ENCODE measurements at places on chromosomes 1 and 21. TPM values are rescaled to one million over a fixed set of nuclear protein-coding genes. Genes with fewer than 3 reads are reported as not detected.

LYPLAL1 gene
- 22.9 TPM for total RNA-seq

TEX38 gene
- not detected for total RNA-seq

CSF3R gene
- total RNA-seq = 0.07 TPM

ARHGAP29 gene
- total RNA-seq = not detected

USP25 gene
- 29.0 TPM for total RNA-seq

USP33 gene
- total RNA-seq = 47.4 TPM

AVPR1B gene
- total RNA-seq = not detected

TSPAN2 gene
- total RNA-seq = 0.21 TPM

LCE6A gene
- not detected for total RNA-seq

STUM gene
- not detected for total RNA-seq

SLC25A44 gene
- 61.0 TPM for total RNA-seq

SMIM12 gene
- 63.2 TPM for total RNA-seq

ADAMTS1 gene
- total RNA-seq = 0.95 TPM

PERM1 gene
- total RNA-seq = not detected

SYNC gene
- total RNA-seq = not detected

ANKRD34A gene
- 5.2 TPM for total RNA-seq

NUDT4B gene
- 0.36 TPM for total RNA-seq

TNN gene
- total RNA-seq = not detected

FGR gene
- 0.21 TPM for total RNA-seq

ZSWIM5 gene
- total RNA-seq = 0.12 TPM

PANK4 gene
- total RNA-seq = 55.2 TPM

CR1L gene
- not detected for total RNA-seq

LIN9 gene
- total RNA-seq = 13.8 TPM

PDC gene
- not detected for total RNA-seq

ASCL5 gene
- not detected for total RNA-seq

OR2L2 gene
- 0.07 TPM for total RNA-seq

NBPF3 gene
- 2.8 TPM for total RNA-seq

CSMD2 gene
- total RNA-seq = not detected

SOAT1 gene
- total RNA-seq = 52.2 TPM

DMBX1 gene
- total RNA-seq = not detected

CFHR2 gene
- 0.37 TPM for total RNA-seq

RBM11 gene
- total RNA-seq = 1.4 TPM

C1QA gene
- total RNA-seq = not detected

A3GALT2 gene
- total RNA-seq = not detected

STIL gene
- total RNA-seq = 28.0 TPM

Data from activated CD4-positive, alpha-beta T cell treated with anti-CD3 and anti-CD28 coated beads, Interleukin-2, amount 10 ng/mL, durations not matched to agents 24 days and 14 days (primary cell).